ENCODE measurements at places on chromosomes 16 and 17.
A peak's percentile ranks its signal among the peaks of the same experiment; 100 is the strongest.

DNA sequence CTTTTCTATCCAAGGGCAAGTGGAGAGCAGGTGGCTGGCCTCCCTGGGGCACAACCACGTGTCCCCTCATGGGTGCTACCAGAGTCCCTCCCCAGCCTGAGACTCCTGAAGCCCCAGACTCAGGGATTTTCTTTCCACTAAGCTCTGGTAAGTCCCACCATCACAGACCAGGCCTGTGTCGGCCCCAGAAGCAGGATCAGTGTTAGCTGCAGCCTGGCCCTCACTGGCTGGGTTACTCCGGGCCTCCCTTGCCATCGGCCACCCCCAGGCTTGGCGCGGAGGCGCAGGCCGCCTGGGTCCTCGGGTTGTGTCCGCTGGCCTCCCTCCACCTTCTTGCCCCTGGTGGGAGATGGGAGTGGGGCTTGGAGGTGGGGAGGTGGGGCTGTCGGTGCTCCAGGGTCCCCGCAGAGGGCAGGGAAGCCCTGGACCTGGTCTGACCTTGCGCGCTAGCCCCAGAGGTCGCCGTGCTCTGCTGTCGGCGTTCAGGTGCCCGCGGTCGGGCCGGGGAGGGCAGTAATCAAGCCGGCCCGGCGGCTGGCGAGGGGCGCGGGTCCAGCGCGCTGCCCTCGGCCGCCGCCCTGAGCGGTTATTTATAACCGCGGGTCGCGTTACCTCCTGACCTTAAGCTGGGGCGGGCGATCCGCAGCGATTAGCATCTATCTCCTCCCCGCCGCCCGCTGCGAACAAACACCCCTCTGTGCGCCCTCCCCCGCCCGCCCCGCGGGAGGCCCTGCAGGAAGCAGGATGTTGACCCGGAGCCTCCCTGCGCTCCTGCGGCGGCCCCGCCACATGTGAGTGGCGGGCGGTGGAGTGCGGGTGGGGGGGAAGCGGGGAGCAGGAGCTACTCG lies 78.1 kb upstream of the TOB1 start:
- DNase-seq, result peak; percentile 73

DNA sequence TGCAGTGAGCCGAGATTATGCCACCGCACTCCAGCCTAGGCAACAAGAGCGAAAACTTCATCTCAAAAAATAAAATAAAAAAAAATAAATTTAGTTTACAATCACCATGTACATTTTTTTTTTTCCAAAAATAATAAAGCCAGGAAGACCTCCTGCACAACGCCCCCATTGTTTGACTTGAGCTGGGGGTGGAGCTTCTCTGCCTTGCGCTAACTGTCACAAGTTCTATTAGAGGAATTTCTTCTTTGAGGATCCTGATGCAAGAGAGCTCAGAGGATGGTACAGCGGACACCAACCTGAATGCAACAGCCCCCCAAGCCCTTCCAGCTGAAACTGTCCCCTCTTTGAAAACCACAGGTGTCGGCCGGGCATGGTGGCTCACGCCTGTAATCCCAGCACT lies 24.9 kb upstream of the CBX4 start:
- DNase-seq, result no peak

- DNase-seq, result no peak
These were observed 6.3 kb upstream of the KRT222 start for GRCh38 chr17:40671282-40671681.

DNA sequence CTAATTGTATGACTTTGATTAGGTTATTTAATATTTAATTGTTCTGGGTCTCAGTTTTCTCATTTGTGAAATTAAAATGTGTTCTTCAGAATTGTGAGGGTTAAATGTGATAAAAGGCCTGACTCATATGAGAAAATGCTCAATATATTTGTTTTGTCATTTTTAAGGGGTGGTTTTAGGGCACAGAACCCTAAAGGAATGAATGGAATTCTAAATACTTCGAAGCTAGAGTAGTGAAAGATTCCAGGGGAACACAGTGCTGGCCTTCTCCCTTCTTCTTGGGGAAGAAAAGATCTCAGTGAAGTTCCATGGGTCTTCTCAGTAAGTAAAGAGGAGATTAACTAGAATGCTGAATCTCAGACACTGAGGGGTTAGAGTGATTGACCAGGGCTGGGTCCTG lies 3.9 kb upstream of the SMPD3 start:
- DNase-seq, result no peak

GRCh38 chr16:57104706-57105105 lies 12.3 kb downstream of the CPNE2 start:
- no peak for DNase-seq

DNA sequence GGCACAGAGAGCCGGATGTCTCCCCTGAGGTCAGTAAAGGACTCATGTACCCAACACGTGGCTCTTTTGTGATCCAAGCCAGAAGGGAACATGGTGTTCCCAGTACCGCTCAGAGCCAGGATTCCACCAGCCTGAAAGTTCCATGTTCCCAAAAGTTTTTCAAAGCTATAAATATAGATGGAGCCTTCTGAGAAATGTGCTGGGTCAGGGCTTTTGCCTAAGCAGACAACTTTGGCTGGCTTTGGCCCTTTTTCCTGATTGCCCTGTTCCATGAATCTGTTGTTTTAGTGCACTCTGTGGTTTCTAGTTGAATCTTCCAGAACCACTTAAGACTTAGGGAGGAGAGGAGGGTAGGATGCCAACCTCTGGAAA lies 128.5 kb upstream of the HS3ST2 start:
- DNase-seq, result no peak

DNA sequence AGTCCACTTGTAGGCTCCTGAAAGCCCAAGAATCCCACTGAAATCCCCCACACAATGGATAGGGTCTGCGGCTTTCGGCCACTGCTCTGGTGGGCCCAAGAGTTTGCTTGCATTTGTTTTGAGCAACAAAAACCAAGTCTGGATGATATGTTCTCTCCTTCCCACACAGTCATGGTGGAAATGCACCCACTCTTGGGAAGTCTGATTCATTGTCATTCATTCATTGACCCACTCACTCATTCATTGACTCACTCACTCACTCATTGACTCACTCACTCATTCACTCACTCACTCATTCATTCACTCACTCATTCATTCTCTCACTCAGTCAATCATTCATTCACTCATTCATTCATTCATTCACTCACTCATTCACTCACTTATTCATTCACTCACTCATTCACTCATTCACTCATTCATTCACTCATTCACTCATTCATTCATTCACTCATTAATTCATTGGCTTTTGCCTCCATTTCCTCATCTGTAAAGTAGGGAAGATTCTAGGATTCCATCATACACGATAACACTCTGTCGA lies 2.2 kb upstream of the CA5A start:
- DNase-seq, result no peak

DNA sequence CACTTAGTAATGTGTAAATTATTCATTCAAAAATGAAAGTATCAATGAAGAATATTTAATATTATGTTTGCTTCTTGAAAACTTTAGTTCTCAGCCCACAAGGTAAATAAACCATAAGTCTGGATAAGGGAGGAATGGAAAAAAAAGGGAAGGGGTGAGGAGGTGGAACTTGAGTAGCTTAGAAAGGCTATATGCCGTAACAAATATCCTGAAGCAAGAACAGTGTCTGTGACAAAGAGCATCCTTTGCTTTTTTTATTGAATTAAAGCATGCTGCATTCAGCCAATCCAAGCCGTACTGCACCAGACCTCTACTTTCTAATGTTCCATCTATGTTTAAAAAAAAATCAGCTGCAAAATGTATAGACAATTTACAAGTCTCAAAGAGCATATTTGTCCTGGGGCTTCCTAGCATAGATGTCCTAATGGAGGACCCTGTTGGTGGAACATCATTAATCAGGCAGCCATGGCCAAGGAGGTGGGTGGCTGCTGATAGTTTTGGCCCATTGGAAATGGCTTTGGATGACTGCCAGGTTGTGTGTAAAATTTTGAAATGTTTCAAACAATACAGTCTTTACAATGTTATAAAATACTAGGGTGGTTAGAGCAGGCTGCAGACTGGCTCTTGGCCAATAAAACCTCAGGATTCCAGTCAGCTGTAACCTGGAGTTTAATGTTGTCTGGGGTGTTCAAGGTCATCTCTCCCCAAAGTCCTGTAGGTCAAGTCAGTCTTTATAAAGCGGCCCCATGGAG lies 895.8 kb upstream of the SOX9 start:
- DNase-seq, result no peak

- no peak for DNase-seq
These were observed 34.9 kb downstream of the PECAM1 start for GRCh38 chr17:64355536-64356303.

GRCh38 chr17:58234512-58234911 lies 3.9 kb upstream of the LPO start:
- no peak for DNase-seq

DNA sequence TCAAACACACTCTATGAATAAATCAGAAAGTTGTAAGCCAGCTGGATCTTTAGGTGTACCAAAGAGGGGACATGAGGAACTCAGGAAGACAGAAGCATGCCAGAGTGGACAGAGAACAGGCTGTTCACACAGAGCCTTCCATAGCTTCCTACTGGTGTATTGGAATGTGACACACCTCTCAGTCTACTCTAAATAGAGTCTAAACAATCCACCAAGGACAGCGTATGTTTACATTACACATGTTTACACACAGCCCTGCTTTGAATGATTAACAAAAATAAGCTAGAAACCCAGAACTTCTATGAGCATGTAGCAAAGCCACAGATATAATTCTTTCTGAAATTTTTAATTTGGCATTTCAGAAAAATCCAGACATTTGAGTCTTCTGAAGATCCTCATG lies 1279.0 kb upstream of the CDH8 start:
- no peak for DNase-seq

GRCh38 chr16:89434490-89434889 lies 55.9 kb downstream of the ANKRD11 start:
- no peak for DNase-seq

GRCh38 chr16:372302-372983 lies 2.1 kb upstream of the MRPL28 start:
- no peak for DNase-seq

DNA sequence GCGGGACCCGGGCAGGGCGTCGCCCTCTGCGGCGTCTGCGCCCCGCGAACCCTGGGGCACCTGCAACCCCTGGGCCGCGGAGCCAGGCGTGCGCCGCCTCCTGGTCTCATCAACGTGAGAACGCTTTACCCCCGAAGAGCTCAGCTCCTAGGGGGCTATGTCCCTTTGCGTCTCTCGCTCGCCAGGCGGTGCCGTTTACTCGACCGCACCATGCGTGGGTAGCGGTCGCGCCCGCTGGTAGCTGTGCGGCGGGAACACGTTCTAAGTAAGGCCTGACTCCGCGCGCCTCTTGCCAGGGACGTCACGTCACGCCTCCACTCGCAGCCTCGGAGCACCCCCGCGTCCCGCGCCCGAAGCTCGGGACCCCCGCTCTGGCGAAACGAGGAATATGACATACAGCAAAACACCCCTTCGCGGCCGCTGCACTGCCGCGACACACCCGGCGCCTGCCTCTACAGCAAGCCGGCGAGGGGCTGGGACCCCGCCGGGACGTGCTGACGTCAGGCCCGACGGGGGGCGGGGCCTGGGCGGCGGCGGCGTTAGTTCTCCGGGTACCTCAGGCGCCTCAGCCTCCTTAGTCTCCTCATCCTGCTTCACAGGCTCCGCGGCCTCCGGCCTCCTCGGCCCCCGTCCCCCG lies at the start of gene RAB11FIP3:
Gene RAB11FIP3 (plus strand): TSS at position 568 of the 637 bp plus-strand sequence. CDS start 358 bp downstream, outside the sequence.
- DNase-seq, result peak; percentile 91

GRCh38 chr16:74560912-74561311 lies 46.0 kb downstream of the GLG1 start:
- no peak for DNase-seq

- peak; percentile 40 for DNase-seq
These were observed 29.8 kb downstream of the ITGAE start for GRCh38 chr17:3771140-3771539.

DNA sequence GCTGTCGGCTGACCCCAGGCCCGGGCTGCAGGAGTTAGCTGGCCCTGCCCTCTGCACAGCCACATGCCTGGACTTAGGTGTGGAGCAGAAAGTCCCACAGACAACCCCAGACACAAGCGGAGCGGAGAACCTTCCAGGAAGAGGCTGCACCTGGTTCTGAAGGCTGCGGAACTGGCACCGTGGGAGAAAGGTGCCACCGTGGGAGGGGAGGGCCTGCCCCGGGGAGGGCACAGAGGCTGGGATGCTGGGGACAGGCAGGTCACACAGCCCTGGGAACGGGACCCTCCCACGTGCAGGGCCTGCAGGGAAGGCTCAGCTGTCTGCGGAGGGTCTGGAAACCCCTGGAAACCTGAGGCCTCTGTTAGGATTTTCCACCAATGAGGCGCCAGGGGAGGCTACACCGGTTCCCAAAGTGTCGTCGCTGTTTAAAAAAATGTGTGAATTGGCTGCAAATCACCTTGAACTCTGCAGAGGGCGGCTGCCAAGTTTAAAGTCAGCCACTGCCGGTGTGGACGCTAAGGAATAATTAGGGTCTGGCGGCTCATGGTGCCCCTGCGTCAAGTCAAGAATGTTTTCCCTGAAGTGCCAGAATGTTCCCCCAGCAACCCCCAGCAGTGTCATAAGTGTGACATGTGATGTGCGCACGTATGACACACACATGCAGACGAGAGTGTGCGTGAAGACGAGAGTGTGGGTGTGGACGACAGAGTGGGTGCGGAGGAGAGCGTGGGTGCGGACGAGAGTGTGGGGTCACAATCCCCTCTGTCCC lies 50.9 kb upstream of the PABPN1L start:
- no peak for DNase-seq

- DNase-seq, result no peak
These were observed 6.4 kb downstream of the WNT3 start for GRCh38 chr17:46811978-46812583.

DNA sequence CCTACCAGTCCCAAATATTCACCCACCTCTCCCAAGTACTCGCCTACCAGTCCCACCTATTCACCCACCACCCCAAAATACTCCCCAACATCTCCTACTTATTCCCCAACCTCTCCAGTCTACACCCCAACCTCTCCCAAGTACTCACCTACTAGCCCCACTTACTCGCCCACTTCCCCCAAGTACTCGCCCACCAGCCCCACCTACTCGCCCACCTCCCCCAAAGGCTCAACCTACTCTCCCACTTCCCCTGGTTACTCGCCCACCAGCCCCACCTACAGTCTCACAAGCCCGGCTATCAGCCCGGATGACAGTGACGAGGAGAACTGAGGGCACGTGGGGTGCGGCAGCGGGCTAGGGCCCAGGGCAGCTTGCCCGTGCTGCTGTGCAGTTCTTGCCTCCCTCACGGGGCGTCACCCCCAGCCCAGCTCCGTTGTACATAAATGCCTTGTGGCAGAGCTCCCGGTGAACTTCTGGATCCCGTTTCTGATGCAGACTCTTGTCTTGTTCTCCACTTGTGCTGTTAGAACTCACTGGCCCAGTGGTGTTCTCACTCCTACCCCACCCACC lies 29.8 kb downstream of the POLR2A start:
- DNase-seq, result no peak
